ENCODE measurements at places on chromosomes 5 and 9.

DNA sequence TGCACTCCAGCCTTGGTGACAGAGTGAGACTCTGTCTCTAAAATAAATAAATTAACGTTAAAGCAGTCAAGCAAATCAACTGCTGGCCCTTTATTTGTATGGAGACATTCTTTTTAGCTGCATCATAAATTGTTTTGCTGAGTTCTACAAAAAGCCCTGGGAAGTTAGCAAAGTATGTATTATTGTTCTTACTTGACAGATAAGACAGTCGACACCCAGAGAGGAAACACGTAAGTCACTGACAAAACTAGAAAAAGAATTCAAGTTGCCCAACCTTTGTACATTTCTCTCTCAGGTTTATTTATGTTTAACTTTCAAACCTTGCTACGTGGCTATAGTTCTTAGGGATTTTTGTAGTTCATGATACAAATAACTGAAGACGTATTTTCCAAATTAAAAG, 40.4 kb upstream of the MACIR start:
- DNase-seq = no peak

DNA sequence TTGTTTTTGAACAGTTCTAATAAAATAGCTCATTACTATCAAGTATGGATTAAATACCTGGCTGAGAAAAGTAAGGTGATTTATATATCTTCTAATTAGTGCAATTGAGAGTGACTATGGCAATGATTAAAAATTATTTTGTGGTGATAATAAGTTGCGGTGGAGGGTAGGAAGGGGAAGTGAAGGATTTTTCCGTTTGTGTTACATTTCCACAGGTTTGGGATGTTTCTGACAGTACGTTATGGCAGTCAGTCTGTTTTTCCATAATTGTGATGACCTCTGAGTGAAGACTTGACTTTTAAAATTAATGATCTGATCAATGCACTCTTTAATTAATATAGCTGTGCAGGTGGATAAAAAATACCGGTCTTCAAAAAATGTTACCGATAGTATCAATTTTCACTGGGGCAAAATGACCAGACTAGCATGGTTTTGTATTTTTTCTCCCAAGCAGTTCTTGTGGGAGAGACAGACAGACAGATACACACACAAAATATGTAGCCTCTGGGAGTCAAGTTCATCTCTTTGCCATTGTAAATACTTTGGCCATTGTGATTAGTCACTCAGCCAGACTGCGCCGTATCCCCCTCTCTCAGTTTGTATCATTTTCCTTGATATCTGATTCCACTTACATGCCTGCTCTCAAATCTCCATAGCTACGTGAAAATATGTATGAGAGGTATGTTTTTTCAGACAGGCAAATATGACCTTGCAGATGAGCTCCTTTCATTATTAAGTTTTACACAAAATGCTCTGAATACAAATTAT, 60.2 kb downstream of the ARHGAP26 start:
- no peak for DNase-seq

DNA sequence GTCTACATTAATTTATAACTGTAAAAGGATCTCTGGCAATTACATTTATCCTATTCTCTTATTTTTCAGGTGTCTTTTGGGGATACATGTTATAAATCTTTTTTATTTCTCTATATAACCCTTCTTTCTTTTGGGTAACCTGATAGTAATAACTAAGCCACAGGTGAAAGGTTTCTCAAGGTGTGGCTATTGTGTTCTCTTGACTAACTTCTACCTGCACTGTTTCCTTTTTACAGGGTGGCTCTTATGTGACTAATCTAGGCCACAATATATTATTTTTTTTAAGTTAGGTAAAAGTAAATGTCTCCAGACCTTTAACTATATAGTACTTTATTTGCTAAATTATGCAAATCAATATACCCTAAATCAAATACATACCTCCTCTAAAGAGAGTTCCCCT, 193.2 kb downstream of the EFNA5 start:
- DNase-seq = no peak

GRCh38 chr5:105708442-105708841, 1962.3 kb downstream of the EFNA5 start:
- DNase-seq = no peak

- no peak for DNase-seq
Measured at GRCh38 chr5:133499895-133500294, 112.4 kb downstream of the FSTL4 start.

- DNase-seq = no peak
Measured at GRCh38 chr5:176677209-176677939, 30.1 kb downstream of the TSPAN17 start.

All from CD4-positive, alpha-beta T cell treated with Interleukin-6 for 4 hours (primary cell).